ENCODE measurements at places on chromosomes 16 and 17.
A peak's percentile ranks its signal among the peaks of the same experiment; 100 is the strongest.

DNA sequence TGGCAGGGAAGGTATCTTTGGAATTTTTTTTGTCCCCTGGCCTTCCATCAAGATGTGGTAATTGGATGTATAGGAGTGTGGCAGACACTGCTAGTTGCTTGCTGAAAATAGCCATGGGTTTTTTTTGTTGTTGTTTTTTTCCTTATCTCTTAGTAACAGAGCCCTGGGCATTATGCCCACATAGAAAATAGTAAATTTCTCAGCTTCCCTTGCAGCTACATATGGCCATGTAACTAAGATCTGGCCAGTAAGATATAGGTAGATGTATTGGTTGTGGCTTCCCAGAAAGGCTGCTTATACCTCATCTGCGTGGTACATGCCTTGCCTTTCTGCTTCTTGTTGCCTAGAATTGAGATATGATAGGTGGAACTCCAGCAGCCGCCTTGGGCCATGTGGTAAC lies 349.9 kb downstream of the CPPED1 start:
- DNase-seq: no peak

GRCh38 chr16:31185339-31185738 lies 5.4 kb downstream of the FUS start:
- no peak for DNase-seq

DNA sequence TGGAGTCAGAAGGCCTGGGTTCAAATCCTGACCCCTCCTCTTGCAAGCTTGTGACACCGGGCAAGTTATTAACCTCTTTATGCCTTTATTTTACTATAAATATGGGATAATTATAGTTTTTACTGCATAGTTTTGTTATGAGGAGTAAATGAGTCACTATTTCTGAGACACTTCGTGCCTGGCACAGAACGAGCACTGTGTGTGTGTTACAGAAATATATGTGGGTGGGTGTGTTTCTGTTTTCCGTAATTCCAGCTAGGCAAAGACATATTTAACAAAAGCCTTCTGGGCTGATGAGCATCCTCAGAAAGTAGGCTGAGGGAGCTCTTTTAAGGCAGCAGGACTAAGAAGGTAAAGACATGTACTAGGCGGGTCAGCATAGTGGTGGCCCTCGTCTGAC lies 417.9 kb downstream of the MAF start:
- DNase-seq: no peak

- DNase-seq: no peak
Observed at GRCh38 chr16:12600116-12600515, 203.6 kb downstream of the CPPED1 start.

DNA sequence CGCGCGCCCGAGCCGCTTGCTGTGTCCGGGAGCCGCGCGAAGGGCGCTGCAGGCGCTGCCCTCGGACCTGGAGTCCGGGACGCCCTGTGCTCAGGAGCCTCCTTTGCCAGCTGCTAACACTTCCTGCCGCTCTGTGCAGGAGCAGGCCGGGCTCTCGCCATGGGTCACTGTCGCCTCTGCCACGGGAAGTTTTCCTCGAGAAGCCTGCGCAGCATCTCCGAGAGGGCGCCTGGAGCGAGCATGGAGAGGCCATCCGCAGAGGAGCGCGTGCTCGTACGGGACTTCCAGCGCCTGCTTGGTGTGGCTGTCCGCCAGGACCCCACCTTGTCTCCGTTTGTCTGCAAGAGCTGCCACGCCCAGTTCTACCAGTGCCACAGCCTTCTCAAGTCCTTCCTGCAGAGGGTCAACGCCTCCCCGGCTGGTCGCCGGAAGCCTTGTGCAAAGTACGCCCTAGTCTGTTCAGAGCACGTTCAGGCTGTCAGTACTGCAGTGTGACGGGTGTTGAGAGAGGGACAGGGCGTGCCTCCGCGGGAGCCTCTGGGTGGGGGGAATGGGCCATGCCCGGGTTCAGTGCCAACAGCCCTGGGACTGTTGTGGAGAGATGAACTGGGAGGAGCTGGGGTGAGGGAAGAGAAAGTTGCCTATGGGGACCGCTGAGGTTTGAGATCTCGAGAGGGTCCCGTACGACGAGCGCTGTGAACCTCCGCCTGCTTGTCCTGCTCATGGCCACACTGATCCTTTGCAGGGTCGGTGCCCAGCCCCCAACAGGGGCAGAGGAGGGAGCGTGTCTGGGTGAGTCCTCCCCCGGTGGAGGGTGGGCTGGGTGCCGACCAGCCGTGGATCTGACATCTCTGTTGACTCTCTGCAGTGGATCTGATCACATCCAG lies 1.3 kb downstream of the ZNF276 start:
- DNase-seq: no peak

- DNase-seq: peak; percentile 30
Observed at GRCh38 chr16:75320435-75320834, 69.0 kb upstream of the BCAR1 start.

GRCh38 chr16:19283637-19284036 lies 1.9 kb upstream of the CLEC19A start:
- DNase-seq: no peak

DNA sequence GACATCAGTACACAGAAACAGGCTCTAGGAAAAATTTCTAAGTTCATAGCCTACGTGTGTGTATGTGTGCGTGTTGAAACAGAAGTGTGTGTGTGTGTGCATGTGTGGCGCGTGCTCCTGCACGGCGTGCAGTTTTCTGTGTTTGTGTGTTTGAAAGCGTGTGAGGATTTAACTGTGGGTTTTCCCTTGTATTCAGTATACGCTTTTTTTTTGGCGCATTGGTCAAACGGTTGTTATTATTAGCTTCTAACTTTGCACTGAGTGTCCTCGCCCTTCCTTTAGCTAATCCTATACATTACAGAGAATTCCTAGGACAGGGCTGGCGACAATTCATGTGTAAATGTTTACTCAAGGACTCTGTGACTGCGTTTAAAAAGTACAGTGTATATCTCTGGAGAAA lies 23.0 kb downstream of the TMC6 start:
- no peak for DNase-seq

DNA sequence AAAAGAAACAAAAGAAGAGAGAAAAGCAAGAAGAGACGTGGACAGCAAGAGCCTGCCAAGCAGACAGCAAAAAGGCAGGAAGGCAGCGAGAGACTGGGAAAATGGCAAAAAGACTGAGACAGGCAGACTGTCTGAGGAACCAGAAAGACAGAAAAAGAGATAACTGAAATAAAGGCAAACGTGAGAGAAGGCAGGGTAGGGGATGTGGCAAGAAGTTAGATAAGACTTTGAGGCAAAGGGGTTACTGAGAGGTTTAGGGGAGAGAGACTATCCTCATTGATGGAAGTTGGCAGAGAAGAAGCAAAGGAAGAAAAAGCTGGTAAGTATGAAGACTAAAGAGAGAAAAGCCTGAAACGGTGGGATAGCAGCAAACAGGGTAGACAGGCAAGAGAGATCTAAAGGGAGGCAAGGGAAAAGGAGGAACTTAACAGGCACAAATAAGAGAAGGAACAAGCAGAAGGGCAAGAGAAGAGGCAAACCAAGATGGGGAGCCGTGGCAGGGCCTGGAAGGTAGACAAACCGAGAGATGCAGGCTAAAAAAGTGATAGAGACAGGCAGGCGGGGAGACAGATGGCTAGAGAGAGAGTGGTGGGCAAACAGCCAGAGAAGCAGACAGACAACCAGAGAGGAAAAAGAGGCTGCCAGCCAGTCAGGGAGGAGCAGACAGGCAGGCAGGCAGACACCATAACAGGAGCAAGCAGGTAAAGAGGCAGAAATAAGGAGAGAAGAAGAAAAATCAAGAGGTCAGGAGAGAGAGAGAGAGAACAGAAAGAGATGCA lies 7.1 kb upstream of the CHD3 start:
- DNase-seq: no peak

GRCh38 chr16:30155188-30155587 lies 28.2 kb upstream of the CORO1A start:
- no peak for DNase-seq

DNA sequence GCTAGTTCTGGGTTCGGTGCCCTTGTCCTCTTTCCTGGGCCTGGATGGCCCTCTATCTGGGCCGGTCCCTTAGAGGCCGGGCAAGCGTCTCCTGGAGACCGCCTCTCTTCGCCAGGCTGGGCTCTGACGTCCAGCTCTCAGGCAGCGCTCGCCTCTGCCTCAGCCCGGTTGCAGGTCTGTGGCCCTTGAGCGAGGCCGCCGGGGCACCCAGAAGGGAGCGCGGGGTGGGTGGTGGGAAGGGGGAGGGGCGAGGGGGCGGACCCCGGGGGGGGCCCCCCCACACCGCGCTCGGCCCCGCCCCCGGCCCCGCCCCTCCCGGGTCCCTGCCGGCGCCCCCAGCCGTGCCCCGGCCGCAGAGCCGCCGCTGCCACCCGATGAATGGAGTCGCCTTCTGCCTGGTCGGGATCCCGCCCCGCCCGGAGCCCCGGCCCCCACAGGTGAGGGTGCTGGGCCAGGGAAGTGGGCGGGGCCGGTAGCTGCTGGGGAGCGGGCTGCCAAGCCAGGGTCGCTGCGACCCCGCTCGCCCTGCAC lies at the start of gene ARHGAP23:
TSS of gene ARHGAP23 (plus strand) at position 353 of the 531 bp plus-strand sequence. CDS start at position 375, 22 bp downstream.
- no peak for DNase-seq

DNA sequence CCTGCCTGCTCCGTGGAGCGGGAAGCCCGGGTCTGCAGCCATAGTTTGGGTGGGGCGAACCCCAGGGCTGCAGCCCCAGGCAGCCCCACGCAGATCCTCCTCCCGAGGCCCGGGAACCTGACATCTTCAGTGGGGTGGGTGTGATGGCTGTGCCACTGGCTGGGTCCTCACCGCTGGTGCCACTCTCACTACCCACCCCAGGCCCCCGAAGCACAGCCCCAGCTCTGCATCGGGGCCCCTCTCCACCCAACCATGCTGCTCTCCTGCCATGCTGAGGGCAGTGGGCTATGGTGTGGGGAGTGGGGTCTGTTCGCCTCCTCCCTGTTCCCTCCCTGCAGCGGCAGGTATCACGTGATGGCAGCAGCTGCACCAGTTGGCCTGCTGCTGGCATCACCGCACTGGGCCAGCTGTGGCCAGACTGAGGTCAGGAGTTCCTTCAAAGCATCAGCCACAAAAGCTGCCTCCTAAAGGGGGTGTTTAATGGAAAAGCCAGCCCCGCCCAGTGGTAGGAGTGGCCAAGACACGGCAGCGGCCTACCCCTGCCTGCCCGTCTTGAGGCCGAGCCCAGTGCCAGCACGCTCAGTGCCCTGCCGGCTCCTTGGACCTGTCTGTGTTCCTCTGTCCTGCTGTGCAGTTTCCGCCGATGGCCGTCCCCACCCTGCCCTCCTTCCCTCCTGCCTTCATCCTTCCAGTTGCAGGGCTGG lies 10.8 kb downstream of the KCTD5 start:
- DNase-seq: no peak

DNA sequence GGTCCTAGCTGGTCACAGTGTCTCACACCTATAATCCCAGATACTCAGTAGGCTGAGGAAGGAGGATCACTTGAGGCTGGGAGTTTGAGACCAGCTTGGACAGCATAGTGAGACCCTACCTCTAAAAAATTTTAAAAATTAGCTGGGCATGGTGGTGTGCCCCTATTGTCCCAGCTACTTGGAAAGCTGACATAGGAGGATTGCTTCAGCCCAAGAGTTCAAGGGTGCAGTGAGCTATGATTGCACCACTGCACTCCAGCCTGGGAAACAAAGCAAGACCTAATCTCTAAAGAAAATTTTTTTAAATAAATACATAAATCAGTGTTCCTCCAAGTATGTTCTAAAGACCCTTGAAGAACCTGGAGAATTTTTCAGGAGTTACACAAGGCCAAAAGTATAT lies 50.6 kb upstream of the GNAO1 start:
- DNase-seq: no peak

DNA sequence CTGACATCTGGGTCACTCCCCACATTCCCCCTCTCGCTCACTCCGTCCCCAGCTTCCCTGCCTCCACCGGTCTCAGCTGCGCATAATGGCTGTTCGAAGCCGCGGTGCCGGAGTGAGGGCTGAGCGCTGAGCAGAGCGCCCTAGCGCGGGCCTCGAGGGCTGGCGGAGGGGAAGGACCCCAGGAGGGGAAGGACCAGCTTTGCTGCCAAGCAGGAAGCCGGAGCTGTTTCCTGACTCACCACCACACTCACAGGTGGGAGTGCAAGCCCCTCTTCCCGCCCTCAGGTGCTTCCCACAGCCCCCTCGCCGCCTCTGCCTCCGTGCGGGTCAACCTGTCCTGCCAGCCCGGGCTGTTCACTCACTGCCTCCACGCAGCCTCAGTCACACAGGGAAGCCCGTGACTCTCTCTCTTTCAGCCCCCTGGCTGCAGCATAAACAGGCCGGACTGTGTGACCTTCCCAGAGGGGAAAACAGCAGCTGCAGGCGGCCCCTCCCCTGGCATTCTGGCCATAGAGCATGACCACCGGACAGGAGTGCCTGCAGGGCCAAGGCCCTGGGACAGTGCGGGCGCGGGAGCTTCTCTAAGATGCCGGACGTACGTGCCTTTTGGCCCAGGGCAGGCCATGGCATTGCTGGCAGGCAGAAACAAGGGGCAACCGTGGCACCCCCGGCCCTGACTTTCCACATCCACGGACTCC lies 23.7 kb downstream of the SLC43A2 start:
- DNase-seq: no peak

GRCh38 chr17:50189550-50190292 lies 11.7 kb downstream of the COL1A1 start:
- DNase-seq: no peak

GRCh38 chr16:68756239-68756915 lies 19.3 kb downstream of the CDH1 start:
- DNase-seq: no peak

DNA sequence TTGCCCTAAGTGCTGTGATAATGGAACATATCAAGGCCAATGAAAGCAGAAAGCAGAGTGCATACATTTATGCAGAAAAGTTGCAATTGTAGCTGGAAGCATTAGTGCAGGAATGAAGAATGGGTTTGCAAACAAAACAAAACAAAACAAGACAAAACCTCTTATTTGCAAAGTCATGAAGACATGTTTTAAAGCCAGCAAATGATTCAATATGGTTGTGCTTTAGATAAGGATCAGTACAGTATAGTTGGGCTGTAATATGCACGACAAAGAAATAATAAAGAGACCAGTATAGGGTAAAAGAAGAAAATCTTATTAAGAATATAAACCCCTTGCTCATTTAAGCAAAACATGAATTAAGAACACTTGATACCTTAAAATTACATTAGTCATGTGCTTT lies 398.1 kb downstream of the KIF2B start:
- DNase-seq: no peak

GRCh38 chr16:54687043-54687899 lies 243.4 kb upstream of the IRX5 start:
- DNase-seq: no peak

- DNase-seq: no peak
Observed at GRCh38 chr17:38890410-38890746, 20.5 kb downstream of the LASP1 start.

GRCh38 chr16:80541306-80541694 lies 507 bp downstream of the DYNLRB2 start:
- no peak for DNase-seq

GRCh38 chr16:70490261-70490660 lies 33.1 kb downstream of the COG4 start:
- no peak for DNase-seq

- no peak for DNase-seq
Observed at GRCh38 chr17:60386147-60387058, 5.5 kb downstream of the USP32 start.

- DNase-seq: no peak
Observed at GRCh38 chr16:72091217-72091616, 2.2 kb downstream of the TXNL4B start.

DNA sequence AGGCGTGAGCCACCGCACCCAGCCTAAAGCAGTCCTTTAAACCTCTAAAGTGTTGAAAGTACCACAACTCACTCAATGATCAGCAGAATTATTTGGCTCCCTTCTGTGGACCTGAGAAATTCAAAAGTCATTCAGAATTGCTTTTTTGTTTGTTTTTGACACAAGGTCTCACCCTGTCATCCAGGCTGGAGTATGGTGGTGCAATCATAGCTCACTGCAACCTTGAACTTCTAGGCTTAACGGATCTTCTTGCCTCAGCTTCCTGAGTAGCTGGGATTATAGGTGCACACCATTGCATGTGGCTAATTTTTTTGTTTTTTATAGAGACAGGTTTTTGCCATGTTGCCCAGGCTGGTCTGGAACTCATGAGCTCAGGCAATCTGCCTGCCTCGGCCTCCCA lies 44.3 kb downstream of the TRAF4 start:
- DNase-seq: no peak

Measured in neuronal stem cell (in vitro differentiated cells).